ENCODE measurements at places on chromosomes 13 and 19.

- no peak for DNase-seq
Measured at GRCh38 chr19:55369653-55370304, 484 bp downstream of the IL11 start.

DNA sequence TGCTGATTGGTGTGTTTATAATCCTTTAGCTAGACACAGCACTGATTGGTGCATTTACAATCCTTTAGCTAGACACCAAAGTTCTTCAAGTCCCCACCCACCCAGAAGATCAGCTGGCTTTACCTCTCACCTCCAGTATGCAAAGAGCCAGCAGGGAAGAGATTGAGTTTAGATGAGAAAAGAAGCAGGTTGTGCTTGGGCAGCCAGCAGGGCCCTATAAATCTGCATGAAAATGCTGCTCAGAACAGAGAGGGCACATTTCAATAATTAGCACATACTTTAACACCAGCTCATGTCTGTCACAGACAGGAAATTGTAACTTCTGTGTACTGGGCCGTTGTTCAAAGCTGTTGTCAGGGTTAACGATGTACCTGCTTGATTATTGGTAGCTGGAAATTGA is 1204.3 kb downstream of the UQCRFS1 start:
- no peak for DNase-seq

- no peak for DNase-seq
Measured at GRCh38 chr19:7983995-7984837, 21.2 kb downstream of the ELAVL1 start.

GRCh38 chr13:79532576-79532975 is 51.6 kb downstream of the NDFIP2 start:
- DNase-seq = no peak

- DNase-seq = no peak
Measured at GRCh38 chr13:98228661-98229341, 51.7 kb upstream of the RNF113B start.

DNA sequence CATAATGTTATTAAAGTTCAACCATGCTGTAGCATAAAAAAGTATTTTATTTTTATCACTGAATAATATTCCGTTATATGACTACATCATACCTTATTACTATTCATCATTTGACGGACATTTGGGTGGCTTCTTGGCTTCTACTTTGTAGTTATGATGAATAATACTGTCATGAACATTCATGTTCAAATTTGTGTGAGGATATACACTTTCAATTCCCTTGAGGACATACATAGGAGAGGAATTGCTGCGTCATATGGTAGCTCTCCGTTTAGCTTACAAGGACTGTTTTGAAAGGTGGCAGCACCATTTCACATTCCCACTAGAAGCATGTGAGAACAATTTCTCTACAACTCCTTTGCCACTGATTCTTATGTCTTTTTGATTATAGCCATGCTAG is 910.8 kb upstream of the MIR17HG start:
- DNase-seq = no peak

DNA sequence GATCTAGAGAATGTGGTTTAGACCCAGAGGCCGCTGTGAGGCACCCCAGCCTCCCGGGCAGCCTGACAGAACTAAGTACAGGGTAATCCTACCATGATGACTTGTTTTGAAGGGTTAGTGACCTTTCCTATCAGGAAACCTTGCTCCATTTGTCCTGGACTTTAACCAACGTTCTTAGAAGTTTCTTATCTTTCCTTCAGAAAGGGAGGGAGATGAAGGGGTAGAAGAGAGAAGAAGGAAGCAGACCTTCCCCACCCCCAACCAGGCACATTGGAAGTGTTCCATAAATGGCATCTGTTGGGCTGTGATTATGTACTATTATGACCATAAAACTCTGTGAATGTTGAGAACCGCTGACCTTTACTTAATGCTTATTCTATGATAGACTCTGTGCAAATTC is 184.2 kb downstream of the OXGR1 start:
- no peak for DNase-seq

DNA sequence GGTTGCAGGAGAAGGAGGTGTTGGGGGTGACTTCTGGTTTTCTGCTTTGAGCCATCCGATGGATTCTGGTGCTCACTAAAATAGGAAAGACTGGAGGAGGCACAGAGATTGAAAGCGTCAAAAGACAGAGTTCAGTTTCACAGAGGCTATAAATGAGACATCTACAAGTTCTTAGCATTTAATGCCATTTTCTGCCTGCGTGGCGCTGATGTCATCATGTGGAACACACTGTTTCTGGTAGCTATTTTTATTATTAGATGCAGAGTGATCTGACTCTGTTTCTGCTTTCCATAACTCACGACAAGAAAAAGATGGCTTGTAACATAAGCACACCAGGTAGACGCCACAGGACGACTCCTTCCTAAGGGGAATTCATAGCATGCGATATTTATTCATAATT is 3.3 kb upstream of the SLC39A3 start:
- DNase-seq = no peak

GRCh38 chr13:104553186-104553585 is 1487.0 kb upstream of the SLC10A2 start:
- DNase-seq = no peak

DNA sequence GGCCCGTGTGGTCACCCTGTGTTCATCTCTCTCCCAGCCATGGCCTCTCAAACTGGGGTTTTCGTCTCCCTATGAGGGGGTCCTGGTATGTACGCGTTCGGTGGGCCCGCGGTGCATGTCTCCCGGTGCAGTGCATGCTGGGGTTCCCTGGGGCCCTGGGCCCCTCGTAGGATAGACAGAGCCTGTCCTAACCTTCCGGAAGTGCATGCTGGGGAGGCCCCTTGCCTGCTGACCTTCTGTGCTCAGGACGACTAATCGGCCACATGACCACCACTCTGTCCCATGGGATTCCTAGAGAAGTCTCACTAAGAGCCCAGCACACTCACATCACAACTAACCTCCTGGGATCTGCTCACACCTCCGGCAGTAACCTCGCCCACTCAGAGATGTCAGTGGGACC is 4.9 kb upstream of the USE1 start:
- DNase-seq = no peak

GRCh38 chr13:61414686-61415057 is 977 bp downstream of the PCDH20 start:
- DNase-seq = no peak

- DNase-seq = no peak
Measured at GRCh38 chr19:47331931-47332547, at the start of gene C5AR2. Gene C5AR2 (plus strand): TSS chr19:47332175. CDS start chr19:47340800, 8,625 bp downstream.

DNA sequence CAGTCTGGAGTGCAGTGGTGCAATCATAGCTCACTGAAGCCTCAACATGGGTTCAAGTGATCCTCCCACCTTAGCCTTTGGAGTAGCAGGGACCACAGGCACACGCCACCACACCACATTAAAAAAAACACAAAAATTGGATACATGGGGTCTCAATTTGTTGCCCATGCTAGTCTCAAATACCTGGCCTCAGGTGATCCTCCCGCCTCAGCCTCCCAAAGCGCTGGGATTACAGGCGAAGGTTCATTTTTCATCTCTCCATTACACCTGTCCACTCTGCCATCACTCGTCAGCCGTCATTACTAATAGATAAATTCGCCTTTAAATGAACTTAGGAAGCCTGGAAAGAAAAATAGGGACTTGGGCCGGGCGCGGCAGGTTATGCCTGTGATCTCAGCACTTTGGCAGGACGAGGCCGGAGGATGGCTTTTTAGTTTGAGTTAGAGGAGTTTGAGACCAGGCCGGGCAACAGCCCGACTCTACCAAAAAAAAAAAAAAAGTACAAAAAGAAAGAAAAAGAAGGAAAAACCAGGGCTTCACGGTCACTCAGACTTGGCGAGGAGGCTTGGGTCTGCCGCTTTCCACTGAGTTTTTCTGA is 685 bp upstream of the SUPT5H start:
- DNase-seq = no peak

DNA sequence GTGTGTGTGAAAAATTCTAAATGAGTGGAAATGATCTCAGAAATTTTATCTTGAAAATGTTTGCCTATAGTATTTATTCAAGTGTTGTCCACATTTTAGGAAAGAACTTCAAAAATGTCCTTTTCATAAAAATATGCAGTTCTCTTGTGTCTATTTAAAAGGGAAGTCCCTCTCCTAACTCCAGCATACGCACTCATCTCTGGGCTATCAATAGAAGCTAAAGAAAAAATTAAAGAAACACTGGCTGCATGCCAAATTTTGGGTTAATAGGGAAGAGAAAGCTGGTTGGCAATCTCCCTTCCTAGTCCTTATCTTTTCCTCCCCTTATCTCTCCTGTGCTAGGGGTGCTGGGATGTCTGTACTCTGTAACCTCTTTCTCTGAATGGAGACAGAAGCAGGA is 313.3 kb downstream of the ENOX1 start:
- DNase-seq = no peak

- no peak for DNase-seq
Measured at GRCh38 chr13:67489016-67489415, 258.9 kb upstream of the PCDH9 start.

Measured in non-pigmented ciliary epithelial cell (primary cell).